ENCODE measurements at places on chromosomes 7 and 10.

- no peak for DNase-seq
Measured at GRCh38 chr10:115939101-115939854, 333.7 kb downstream of the GFRA1 start.

GRCh38 chr7:17319164-17320101, 21.0 kb downstream of the AHR start:
- no peak for DNase-seq

DNA sequence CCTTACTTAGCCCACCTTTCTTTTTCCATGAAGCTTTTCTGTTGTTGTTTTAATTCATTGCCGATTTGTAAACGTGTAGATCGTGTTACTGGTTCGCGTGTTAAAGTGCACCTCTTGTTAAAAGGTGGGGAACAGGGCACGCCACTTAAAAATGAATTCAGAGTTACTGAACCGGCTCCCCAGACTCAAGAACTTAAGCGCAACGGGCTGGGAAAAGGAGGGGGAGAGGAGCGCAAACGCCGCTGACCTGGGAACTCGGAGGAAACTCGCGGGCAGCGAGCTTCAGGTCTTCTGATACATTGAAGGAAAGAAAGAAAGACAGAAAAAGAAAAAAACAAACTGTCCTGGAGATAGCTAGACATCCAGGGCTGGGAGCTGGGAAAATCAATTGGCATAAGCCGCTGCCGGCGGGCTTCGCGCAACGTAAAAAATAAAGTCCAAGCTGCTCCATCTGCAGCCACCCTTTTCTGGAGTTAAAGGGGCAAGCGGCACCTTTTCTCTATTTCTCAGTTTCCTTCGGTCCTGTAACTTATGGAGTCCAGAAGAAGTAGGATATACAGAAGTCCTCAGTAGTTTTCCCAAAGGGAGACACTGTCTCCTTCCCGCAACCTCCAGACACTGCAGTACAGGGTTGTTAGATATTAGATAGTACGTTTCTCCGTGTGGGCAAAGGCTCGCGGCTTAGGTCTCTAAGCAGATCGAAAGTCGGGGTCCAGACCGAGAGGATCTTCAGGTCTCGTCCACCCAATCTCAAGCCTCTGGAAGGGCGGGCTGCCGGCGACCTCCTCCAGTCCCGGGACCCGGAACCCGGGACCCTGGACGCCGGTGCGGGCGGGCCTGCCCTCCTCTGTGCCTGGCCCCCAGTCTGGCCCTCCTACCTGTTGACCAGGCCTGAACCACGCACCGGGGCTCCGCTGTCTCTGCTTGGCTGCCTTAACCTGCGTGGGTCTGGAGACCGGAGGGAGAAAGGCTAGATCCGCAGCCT, 1.8 kb upstream of the DLX6 start:
- DNase-seq: no peak

GRCh38 chr7:18715988-18716387, 220.4 kb downstream of the HDAC9 start:
- no peak for DNase-seq

DNA sequence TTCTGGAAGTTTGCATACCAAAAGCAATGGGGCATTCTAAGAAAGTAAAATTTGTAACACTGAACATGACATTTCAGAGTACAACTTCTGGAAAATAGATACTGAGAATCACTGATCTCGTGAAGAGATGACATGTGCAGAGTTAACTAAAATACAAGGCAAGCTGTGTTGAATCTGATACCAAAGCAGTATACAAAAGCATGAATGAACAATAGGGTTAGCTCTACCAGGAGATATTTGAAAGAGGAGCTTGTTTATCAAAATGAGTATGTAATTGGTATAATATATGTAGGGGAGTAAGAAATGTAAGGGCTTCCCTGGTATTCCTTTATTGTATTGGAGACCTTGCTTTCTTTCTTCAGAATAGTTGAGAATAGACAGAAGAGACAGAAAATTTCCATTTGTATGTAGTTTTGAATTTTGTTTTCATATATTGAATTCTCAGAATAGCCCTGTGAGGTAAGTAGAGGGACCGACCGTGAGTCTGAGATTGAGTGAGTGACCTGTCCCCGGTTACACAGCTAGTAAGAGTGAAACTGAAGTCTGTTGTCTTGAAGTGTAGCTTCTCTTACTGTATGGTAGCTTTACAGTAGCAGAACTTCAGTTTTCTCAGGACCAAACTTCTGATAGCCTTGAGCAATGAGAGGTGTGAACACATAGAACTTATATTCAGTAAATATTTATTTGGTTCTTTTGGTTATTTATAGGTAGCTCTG, 5.0 kb downstream of the HBP1 start:
- DNase-seq: no peak

DNA sequence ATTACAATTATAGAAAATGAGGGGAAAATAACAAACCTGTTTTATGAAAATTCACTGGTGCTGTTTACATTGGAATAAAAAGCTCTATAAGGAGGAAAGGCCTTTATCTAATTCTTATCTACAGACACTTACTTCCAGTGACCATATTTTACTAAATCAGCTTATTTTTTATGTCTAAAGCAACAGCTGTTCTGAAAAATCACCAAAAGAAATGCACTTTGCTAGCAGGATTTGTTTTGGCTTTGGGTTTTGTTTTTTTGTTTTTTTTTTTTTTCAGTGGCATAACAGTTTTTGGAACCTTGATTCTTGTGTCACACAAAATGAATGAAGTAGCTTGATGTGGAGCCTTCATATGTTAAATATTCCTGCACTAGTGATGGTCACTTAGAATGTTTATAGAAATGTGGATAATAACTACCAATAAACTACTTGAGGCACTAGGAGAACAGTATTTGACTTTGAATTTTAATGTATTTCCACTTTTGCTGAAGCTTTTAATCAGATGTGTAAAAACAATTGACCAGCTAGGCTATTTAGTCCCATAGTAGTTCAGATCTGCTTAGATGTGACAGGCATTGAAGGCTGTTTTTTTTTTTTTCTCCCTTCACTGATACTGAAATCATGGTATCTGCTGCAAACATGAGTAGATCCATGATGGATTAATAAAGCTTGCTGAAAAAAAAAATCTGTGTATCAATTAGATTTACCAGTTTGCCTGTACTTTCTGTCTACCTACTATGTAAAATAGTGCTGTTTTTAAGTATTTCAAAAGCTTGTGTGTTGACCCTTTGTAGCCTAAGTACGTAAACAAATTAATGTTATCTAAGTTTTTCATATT, 2.8 kb downstream of the ARL4A start:
- DNase-seq: no peak

DNA sequence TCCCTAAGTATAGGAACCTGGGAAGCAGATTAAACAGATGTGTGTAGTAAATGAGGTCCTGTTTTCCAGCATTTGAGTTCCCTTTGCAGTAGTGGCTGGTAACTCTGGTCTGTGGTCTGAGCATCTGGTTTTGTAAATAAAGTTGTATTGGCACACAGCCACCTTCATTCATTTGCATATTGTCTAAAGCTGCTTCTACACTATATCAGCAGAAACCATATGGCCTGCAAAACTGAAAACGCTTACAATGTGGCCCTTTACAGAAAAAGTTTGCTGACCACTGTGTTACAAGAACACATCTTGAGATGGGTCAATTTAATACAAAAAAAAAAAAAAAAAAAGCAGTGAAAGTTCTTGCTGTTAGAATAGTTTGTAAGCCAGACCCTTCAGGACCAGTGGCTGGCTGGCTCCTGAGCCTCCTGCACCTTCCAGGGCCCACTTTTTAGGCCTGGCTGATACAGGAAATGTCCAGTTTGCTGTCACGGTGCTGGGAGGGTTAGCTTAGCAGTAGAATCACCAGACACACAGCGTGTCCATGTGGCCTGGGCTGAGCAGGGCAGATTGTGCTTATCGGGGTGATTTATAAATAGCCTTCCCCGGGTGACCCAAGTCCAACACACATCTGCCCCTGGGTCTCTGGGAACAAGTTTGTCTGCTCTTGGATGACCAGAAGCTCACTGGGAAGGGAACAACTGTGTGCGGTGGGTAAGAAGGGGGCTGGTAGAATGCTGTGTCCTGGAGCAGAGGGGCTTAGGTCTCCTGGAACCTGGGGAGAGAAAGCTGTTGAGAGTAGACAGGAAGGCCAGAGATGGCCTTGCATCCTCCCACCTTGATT, 1.4 kb downstream of the C10orf71 start:
- no peak for DNase-seq

DNA sequence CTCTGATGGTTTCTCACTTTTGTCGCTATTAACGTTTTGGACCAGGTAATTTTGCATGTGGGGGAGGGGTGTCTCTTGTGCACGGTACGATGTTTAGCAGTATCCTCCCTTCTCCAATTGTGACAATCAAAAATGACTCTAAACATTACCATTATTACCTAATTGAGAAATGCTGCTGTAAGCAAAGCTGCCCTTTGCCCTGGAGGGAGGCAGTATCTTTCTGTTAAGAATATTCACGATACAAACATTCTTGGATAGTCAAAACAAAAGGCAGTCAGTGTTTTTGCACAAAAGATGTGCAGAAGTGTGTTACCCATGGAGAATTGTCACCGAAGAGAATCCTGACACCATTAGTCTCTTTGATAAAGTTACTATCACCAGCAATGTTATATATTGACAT, 9.6 kb downstream of the MALSU1 start:
- no peak for DNase-seq
